ENCODE measurements at places on chromosomes 3 and 15. TPM values are rescaled to one million over a fixed set of nuclear protein-coding genes. Genes with fewer than 3 reads are reported as not detected.

DNA sequence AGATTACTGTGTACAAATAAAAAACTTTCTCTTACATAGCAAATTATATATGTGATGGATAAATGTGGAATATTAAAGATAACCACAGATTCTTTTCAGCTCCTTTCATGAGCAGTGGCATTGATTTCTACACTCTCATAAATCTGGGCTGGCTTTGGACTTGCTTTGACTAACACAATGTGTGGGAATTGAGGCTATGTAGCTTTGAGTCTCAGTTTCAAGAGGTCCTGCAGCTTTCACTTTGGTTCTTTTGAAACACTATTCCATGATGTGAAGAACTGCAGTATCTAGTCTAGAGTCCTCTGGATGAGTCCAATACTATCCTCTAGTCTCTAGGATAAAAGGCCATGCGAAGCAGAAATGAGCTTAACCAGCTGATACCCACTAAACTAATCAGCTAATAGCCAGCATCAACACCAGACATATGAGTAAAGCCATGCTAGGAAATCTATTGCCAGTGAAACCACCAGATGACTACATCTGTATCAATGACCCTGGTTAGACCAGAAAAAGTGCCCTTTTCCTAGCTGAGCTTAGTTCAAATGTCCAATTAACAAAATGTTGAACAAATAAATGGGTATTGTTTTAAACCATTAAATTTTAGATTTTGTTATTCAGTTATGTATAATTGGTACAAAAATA is 274.9 kb upstream of the ZPLD1 start:
- H3K27ac ChIP-seq: no peak overlapping the region
- no peaks in the 10 kb centered on the region for H3K36me3 ChIP-seq
- no peak for DNase-seq
- H3K4me1 ChIP-seq: peaks cover 14% of the 10 kb centered on the region
- no peak overlapping the region for H3K4me3 ChIP-seq
- H3K27me3 ChIP-seq: no peaks in the 10 kb centered on the region

CCR9 gene
- not detected for total RNA-seq

- DNase-seq: no peak
- H3K27ac ChIP-seq: no peak overlapping the region
- no peaks in the 10 kb centered on the region for H3K27me3 ChIP-seq
- no peak overlapping the region for H3K4me3 ChIP-seq
These were observed 44.8 kb downstream of the SLC25A26 start for GRCh38 chr3:66265649-66266048.

MAP2K1 gene
- 59.3 TPM for total RNA-seq

KBTBD13 gene
- total RNA-seq: 0.18 TPM

- DNase-seq: peak; percentile 87
- H3K27me3 ChIP-seq: peaks cover 62% of the 10 kb centered on the region
- no peaks in the 10 kb centered on the region for H3K36me3 ChIP-seq
- peak overlapping the region; percentile 80 for H3K27ac ChIP-seq
- H3K4me3 ChIP-seq: peak overlapping the region; percentile 75
- H3K4me1 ChIP-seq: peaks cover 45% of the 10 kb centered on the region
These were observed 720 bp upstream of the TNIK start for GRCh38 chr3:171460725-171461524.

GRCh38 chr3:60333710-60334109 is 917.5 kb downstream of the FHIT start:
- no peaks in the 10 kb centered on the region for H3K4me1 ChIP-seq
- no peak overlapping the region for H3K27ac ChIP-seq
- H3K4me3 ChIP-seq: no peak overlapping the region
- H3K27me3 ChIP-seq: no peaks in the 10 kb centered on the region
- no peaks in the 10 kb centered on the region for H3K36me3 ChIP-seq

- H3K36me3 ChIP-seq: no peaks in the 10 kb centered on the region
- no peak overlapping the region for H3K4me3 ChIP-seq
- no peak overlapping the region for H3K27ac ChIP-seq
These were observed 55.7 kb downstream of the B3GNT5 start for GRCh38 chr3:183308751-183309150.

GRCh38 chr15:98868564-98868963 is 139.0 kb downstream of the PGPEP1L start:
- no peaks in the 10 kb centered on the region for H3K36me3 ChIP-seq
- H3K4me3 ChIP-seq: no peak overlapping the region
- H3K4me1 ChIP-seq: peaks cover 43% of the 10 kb centered on the region
- H3K27me3 ChIP-seq: no peaks in the 10 kb centered on the region
- DNase-seq: no peak

GRCh38 chr15:70699890-70700289 is 63.5 kb downstream of the UACA start:
- H3K4me3 ChIP-seq: no peak overlapping the region
- no peaks in the 10 kb centered on the region for H3K36me3 ChIP-seq
- H3K27ac ChIP-seq: peak overlapping the region; percentile 73

REC114 gene
- not detected for total RNA-seq

CLN6 gene
- 28.3 TPM for total RNA-seq

DNA sequence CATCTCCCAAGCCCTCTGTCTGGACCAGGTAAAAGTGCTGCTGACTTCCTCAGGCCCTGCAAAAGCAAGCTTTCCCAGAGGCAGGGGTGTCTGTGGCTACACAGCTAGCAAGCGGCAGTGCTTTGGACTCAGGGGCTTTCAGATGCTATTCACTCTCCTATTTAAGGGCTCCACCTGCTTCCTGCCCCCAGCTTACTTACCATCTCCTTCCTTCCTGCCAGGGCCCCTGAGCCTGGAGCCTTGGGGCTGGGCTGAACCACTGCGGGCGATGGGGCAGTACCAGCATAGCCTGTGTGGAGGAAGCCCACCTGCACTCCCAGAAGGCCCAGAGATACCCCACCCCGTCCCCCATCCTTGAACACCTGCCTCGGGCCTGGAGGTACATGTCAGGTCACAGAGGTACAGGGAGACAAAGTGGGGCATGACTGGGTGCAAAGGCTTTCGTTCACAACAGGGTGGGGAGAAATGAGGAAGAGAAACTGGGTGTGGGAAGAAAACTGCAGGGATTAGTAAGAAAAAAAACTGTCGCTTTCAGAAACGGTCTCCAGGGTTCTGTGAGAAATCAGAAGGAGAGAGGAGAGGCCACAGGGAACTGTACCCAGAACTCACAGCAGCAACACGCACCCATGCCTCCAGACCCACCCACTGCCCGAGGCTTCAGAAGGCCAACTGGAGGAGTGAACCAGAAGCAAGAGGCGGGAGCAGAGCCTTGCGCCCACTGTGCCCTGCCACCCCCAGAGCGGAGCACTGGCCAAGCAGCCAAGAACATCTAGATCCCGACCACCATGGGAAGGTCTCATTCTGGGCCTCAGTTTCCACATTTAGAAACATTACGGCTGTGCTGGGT is 49.5 kb downstream of the CCDC12 start:
- H3K36me3 ChIP-seq: peaks cover 43% of the 10 kb centered on the region
- peak overlapping the region; percentile 40 for H3K27ac ChIP-seq
- H3K27me3 ChIP-seq: no peaks in the 10 kb centered on the region

CTSH gene
- 1,132 TPM for total RNA-seq

All from left lung (tissue), 14 donors.